ENCODE measurements at places on chromosomes 1 and 21.
A peak's percentile ranks its signal among the peaks of the same experiment; 100 is the strongest.

DNA sequence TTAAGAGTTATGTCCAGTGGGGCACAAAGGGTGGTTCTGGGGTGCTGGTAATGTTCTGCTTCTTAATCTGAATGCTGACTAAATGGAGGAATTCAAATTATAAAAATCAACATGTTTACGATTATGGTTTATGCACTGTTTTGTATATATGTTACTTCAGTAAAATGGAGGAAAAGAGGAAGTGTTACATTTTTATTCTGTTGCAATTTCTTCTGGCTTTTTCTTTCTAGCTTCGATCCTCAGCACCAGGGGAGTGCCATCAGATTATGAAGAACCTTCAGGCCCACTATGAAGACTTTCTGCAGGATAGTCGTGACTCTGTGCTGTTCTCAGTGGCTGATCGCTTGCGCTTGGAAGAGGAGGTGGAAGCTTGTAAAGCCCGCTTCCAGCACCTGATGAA, 105.5 kb downstream of the MACF1 start:
- DNase-seq, result no peak

DNA sequence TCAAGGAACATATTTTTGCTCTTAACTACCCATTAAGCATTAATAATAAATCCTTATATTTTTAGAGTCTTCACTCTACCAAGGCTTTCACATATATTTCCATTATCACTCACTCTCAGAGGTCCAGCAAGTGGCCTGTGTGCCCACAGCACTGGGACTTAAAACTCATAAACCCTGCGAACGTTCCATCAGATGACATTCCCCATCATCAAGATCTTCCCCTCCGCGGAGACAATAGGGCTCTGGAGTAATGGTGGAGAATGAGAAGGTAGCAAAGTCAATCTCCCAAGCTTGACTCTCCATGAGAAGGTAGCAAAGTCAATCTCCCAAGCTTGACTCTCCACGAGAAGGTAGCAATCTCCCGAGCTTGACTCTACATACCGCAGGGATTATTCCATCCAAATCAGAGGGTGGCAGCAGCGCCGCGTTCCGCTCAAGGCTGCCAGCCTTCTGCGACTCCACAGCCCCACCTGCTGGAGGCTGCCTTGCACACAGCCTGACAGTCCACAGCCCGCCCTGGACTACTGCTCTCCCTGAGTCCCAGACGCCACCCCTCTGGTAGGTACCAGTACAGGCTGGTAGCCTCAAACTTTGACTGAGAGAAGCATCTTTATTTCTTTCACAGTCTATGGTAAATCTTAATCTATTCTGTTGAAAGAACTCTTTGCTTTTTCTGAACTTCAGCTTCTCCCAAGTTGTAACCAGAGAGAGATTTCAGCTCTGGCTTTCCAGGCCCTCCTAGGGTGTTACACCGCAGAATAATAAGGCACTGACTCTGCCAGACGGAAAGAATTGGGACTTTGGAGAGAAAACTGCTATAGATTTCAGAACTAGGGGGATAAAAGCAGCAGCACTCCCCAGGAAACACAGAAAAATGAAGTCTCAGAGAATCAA, 26.4 kb upstream of the CTTNBP2NL start:
- peak; percentile 62 for DNase-seq

- DNase-seq, result no peak
These were observed 590.3 kb downstream of the AJAP1 start for GRCh38 chr1:5244631-5245285.

DNA sequence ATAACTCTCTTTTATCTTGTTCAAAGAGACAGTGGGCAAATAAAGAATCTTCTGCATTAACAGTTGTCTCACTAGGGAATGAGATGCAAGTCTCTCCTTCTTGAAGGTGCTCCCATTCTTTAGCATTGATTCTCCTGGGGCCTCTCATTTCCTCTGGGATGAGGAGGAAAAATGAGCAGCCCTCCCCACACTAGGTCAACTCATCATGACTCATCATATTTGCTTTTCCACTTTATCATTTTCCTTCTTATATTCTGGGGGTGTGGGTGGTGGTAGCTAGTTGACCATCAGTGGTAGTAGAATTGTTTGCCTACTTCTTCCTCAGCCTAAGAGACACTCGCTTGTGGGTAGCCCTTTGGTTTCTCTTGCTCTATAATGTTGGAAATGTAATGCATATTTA, 182.0 kb upstream of the C1orf87 start:
- DNase-seq, result no peak

All from activated T-helper 1 cell treated with anti-CD3 and anti-CD28 coated beads, Interleukin-2, amount 50 U/mL, for 16 hours (primary cell).